ENCODE measurements at places on chromosomes 5 and 9.

DNA sequence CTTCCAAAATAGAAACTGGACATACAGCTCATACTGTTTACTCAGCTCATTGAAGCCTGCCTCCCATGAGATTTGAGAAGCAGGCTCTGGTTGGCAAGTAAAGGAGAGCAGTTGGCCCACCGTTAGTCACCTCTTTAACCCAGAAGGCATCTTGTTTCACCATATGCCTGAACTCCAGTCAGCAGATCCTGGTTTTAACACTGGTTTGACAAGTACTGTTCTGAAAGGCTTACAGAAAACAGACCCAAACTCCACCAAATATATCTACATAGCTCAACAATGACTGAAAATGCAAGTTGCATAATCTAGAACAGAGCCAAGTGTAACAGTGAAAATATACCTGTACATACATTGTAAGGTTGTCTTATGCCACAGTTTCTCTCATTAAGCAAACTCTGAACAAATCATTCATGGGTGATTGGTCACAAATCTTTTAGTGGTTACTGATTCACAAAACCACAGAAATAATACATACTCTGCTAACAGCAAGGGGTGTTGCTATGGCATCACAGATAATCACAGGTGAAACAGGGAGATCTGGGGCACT, 198.8 kb downstream of the BNC2 start:
- peak; percentile 85 for DNase-seq

DNA sequence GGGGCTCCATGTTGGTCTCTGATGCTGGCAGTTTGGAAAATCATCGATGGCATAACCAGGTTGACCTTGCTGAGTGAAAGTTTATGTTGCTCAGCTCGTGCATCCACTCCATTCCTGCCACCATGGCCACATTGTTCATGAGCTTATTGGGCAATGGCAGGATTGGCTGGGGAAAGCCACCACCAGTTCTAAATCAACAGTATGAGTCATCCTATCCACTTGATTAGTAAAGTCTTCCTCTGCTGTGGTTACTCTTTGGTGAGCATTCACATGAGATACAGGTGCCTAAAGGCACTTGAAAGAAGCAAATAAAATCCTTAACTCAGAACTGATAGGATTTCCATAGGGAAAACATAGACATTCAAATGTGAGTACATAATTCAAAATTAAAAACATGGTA, 131.8 kb upstream of the FBN2 start:
- no peak for DNase-seq

DNA sequence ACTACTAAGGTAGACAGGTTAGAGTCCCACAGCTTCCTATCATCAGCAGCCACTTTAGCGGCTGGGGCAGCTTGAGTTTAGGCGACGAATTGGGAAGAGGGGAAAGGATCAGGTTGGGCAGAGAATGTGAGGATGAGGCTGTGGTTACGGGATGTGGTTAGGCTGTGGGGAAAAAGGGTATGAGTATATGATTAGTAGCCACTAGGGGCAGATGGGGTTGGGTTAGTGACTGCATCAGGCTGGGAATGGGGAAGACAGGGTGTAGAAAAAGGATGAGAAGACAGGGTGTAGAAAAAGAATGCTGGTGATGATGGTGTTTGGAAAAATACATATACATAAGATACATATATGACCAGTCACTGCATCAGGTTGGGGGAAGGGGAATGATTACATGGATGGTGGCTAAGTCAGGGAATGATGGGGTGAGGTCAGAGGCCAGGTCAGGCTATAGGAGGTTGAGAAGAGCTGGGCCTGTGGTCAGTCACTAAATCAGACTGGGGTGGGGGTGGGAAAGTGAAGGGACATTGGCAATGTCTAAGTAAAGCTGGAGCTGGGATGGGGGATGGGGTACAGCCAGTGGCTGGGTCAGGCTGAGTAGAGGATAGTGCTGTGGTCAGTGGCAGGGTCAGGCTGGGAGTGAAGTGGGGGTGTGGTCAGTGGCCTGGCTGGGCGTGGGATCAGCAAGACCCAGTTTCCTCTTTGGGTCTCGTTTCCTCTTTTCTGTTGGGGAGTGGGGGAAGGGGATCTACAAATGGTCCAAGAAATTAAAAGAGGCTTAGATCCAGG, 2.1 kb downstream of the TLN1 start:
- DNase-seq = peak; percentile 91

- DNase-seq = no peak
These were observed 7.3 kb upstream of the SCAI start for GRCh38 chr9:125150349-125151245.

DNA sequence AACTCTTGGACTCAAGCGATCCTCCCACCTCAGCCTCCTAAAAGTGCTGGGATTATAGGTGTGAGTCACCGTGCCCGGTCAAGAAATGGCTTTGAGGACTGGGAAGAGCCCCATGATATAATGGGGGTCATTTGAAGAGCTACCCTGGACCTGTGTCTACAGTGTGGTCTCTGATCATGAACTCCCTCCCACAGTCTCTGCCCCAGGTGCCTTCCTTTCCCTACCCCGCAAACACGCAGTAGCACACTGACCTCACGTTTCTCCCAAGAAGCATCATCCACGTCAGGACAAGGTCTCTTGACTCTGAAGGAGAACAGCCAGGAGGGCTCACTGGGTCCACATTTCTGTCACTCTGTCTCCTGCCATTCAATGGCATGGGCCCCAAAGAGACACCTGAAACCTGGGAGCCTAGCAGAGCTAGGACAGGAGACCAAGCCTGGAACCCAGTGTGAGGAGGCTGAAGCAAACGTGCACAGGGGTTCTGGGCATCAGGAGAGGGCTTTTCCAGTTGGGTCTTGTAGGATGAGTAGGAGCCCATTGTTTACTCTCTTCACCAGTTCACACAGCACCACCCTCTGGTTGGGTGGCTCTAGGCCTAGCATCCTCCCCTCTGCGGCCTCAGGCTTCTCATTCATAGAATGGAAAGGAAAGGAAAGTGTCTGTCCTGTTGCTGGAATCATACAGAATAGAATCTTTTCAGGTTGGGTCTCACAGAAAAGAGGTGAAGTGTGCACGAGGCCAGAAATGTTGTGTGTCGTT, 23.0 kb downstream of the PRRX2 start:
- DNase-seq = no peak

DNA sequence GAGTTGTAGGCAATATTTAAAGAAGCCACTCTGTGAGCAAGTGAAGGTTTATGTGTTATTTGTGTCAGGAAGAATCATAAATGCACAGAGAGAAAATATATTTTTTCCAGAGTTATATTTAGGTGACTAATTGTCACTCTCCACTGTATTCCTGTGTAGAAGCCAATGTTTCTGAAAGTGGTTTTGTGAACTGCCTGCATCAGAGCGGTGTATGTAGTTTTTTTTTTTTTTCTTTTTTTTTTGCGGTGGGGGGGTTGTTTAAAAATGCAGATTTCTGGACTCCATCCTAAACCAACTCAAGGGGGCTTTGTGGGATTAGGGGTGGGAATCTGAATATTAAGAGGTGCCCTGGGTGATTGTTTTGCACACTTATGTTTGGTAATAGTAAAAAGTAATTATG, 103.4 kb downstream of the GDNF start:
- no peak for DNase-seq

DNA sequence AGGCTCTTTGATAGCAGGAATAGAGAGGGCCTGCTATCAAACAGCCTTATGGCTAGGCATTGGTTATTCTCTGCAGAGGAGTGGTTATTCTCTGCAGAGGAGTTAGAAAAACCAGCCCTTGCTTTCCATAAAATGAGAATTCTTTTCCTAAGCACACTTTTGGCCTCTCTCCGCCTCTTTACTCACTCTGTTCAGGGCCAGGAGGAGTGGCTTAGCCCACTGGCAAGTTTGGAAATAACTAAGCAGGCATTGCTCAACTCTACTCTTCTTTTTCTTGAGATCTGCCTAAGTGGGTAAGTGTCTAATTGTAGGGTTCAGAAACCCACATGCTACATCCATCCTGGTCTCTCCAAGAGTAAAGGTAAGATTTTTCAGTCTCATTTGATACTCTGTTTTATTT, 341.7 kb downstream of the KIAA0825 start:
- DNase-seq = peak; percentile 52

DNA sequence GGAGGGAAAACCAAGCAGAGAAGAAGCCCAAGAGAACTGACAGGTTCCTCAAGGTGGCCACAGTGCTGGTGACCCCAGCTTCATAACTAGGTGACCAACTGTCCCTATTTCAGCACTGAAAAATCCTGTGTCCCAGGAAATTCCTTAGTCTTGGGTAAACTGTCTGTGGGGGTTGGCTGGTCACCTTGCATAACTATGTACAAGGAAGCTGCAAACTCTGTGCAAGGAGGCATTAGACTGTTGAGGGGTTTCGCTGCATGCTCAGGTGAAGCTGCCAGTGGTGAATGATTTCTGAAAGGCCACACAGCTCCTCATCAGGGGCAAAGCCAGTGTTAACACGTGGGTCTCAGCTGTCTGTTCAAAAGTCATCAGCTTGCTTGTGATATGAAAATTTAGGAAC, 36.9 kb downstream of the PCSK5 start:
- no peak for DNase-seq

DNA sequence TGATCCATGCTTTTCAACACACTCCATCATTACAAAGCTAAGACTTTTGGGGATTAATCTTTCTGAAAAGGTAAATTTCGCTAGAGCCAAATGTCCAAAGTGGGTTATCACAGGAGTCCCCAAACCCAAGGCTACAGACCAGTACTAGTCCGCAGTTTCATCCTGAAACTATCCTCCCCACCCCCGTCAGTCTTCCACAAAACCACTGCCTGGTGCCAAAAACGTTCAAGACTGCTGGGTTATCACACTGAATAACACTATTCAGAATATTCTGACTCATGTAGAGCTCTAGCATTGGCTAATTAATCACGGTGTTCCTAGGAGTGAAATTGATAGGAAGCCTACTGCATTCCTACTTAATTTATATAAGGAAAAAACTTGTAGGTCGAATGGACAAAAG, 24.7 kb downstream of the ERP44 start:
- DNase-seq = no peak

- peak; percentile 75 for DNase-seq
These were observed 56.8 kb downstream of the PUM3 start for GRCh38 chr9:2787065-2787464.

DNA sequence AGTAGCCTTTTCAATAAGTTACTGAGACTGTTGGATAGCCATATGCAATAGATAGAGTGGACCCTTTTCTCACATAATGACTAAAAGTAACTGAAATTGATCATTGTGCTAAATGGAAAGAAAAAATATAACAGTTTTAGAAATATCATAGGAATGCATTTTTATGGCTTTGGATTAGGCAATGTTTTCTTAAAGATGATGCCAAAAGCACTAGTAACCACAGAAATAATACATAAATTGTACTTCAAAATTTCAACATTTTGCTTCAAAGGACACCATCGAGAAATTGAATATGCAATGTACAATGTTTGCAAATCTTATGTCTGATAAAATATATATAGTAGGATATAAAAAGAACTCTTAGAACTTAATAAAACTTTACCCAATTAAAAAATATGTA, 1267.5 kb upstream of the CDH9 start:
- DNase-seq = no peak

DNA sequence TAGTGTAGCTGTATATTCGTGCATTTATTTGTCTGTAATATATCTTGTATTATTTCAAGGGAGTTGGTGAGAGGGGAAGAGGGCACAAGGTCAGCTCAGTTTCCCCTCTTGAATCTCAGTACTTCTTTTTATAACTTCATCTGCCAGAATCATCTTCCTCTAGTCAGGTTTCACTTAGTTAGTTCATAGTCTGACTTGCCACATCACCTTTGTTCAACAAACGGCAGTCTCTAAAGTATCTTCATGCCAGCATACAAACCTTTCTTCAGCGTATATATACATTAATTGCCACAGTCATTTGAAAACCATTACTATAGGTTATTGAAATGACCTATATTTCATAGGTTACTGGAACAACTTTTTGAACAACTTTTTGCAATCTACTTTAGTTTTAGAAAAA, 1.6 kb downstream of the ECM2 start:
- no peak for DNase-seq

DNA sequence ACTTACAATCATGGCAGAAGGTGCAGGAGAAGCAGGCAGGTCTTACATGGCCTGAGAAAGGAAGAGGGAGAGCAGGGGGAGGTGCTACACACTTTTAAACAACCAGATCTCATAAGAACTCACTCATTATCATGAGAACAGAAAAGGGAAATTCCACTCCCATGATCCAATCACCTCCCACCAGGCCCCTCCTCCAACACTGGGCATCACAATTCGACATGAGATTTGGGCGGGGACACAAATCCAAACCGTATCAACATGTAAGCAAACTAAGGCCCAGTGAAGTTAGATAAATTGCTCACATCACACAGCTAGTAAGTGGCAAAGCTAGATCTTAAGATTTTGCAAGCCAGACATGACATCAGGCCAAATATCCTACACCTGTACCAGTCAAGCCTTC, 48.3 kb upstream of the RIC1 start:
- no peak for DNase-seq

- DNase-seq = no peak
These were observed 80.6 kb upstream of the POU5F2 start for GRCh38 chr5:93821891-93822415.
